ENCODE measurements at places on chromosomes 5 and 9.

DNA sequence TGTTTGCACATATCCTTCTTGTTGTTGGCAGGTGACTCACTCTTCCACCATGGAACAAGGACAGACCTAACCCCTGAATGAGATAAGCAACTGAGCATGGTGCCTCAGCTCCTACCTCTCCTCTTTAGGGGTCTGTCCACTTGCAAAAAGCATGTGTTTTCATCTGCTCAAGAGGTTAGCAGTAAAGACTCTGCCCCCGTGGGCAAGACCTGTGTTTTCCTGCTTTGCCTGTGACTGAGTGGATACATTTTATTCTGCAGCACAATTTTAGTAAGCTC, 111.0 kb upstream of the LIFR start:
- H3K4me3 ChIP-seq, result no peak overlapping the region
- no peak overlapping the region for H3K27ac ChIP-seq
- no peaks in the 10 kb centered on the region for H3K27me3 ChIP-seq

DNA sequence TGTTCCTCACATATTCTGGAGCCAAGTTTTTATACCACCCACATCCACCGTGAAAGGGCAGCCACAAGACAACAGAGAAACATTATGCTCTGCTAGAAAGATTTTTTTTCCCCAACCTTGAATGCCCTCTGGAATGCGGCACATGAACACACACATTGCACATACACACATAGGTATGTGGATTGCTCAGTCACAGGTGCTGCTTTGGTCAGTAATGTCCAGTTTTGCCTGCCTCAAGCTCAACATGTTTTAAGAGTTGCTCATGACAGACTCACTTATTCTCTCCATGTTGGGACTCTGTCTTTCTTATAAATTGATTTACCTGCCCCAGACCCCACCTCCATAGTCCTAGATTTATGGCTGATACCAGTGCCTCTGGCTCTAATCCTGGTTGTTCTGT, 138.0 kb upstream of the ASTN2 start:
- H3K27me3 ChIP-seq, result no peaks in the 10 kb centered on the region
- no peaks in the 10 kb centered on the region for H3K36me3 ChIP-seq
- no peak overlapping the region for H3K4me3 ChIP-seq
- no peak for DNase-seq
- H3K4me1 ChIP-seq, result no peaks in the 10 kb centered on the region
- H3K27ac ChIP-seq, result no peak overlapping the region

GRCh38 chr5:71830681-71831539, 111.8 kb downstream of the CARTPT start:
- H3K4me3 ChIP-seq, result no peak overlapping the region
- H3K27me3 ChIP-seq, result no peaks in the 10 kb centered on the region
- peaks cover 6% of the 10 kb centered on the region for H3K4me1 ChIP-seq
- DNase-seq, result peak; percentile 81
- H3K27ac ChIP-seq, result no peak overlapping the region

GRCh38 chr9:22201256-22201655, 192.2 kb upstream of the CDKN2B start:
- no peaks in the 10 kb centered on the region for H3K4me1 ChIP-seq
- H3K36me3 ChIP-seq, result no peaks in the 10 kb centered on the region
- no peak overlapping the region for H3K27ac ChIP-seq
- H3K27me3 ChIP-seq, result no peaks in the 10 kb centered on the region
- H3K4me3 ChIP-seq, result no peak overlapping the region
- no peak for DNase-seq

- H3K4me3 ChIP-seq, result no peak overlapping the region
- DNase-seq, result no peak
- H3K36me3 ChIP-seq, result no peaks in the 10 kb centered on the region
- no peaks in the 10 kb centered on the region for H3K27me3 ChIP-seq
- no peak overlapping the region for H3K27ac ChIP-seq
Observed at GRCh38 chr5:95132096-95132495, 152.8 kb downstream of the MCTP1 start.

DNA sequence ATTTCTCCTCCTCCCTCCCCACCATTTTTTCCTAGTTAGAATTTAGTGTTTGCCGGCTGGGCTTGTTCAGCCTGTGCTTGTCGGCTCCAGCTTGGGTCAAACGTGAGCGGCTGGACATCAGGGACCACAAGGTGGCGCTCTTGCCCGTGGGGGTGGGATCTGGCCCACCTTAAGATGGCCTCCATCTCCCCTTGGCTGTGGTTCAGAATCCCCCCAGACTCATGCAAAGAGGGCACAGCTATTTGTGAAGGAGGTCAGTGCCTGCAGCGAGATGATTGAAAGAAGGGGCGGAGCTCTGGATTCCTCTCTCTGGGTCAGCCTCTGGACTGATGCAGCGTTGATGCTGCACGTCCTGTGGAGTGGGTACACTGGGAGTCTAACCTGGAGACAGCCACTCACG, 283.3 kb upstream of the TUT7 start:
- peaks cover 34% of the 10 kb centered on the region for H3K27me3 ChIP-seq
- H3K36me3 ChIP-seq, result no peaks in the 10 kb centered on the region
- H3K4me1 ChIP-seq, result no peaks in the 10 kb centered on the region
- DNase-seq, result peak; percentile 68
- H3K27ac ChIP-seq, result no peak overlapping the region
- no peak overlapping the region for H3K4me3 ChIP-seq

- H3K27me3 ChIP-seq, result no peaks in the 10 kb centered on the region
- H3K4me1 ChIP-seq, result no peaks in the 10 kb centered on the region
- no peak overlapping the region for H3K4me3 ChIP-seq
- H3K27ac ChIP-seq, result no peak overlapping the region
- H3K36me3 ChIP-seq, result no peaks in the 10 kb centered on the region
Observed at GRCh38 chr5:123209502-123210027, 120.5 kb downstream of the PRDM6 start.

- no peak for DNase-seq
- H3K36me3 ChIP-seq, result no peaks in the 10 kb centered on the region
- no peaks in the 10 kb centered on the region for H3K4me1 ChIP-seq
- no peak overlapping the region for H3K27ac ChIP-seq
Observed at GRCh38 chr9:37626708-37627292, 24.0 kb upstream of the FRMPD1 start.

DNA sequence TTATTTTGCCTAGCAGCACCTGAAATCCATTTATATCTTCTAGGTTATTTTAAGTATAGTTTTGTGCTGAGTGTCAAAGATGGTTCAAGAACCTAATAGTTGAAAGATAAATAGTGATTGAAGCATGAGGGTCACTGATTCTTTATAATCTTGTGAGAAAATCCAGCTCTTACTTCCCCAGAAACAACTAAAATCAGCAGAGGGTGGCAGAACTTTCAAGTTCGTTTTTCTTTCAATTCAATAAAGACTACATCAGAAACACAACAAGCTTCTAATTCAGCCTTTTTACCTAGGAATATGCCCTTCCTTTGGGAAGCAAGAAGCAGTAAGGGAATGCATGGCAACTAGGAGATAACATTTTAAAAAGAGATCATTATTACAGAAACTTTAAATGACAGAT, 202.6 kb downstream of the KIAA0825 start:
- no peak overlapping the region for H3K27ac ChIP-seq
- H3K4me1 ChIP-seq, result no peaks in the 10 kb centered on the region
- H3K4me3 ChIP-seq, result no peak overlapping the region
- DNase-seq, result no peak
- H3K36me3 ChIP-seq, result no peaks in the 10 kb centered on the region
- H3K27me3 ChIP-seq, result no peaks in the 10 kb centered on the region

- no peaks in the 10 kb centered on the region for H3K27me3 ChIP-seq
- DNase-seq, result no peak
- H3K36me3 ChIP-seq, result no peaks in the 10 kb centered on the region
- no peak overlapping the region for H3K4me3 ChIP-seq
Observed at GRCh38 chr5:102561894-102562760, 63.3 kb upstream of the SLCO6A1 start.

- H3K36me3 ChIP-seq, result no peaks in the 10 kb centered on the region
- DNase-seq, result no peak
- no peaks in the 10 kb centered on the region for H3K4me1 ChIP-seq
- H3K4me3 ChIP-seq, result no peak overlapping the region
- no peaks in the 10 kb centered on the region for H3K27me3 ChIP-seq
- no peak overlapping the region for H3K27ac ChIP-seq
Observed at GRCh38 chr9:89759572-89759971, 154.8 kb downstream of the GADD45G start.

- no peak overlapping the region for H3K27ac ChIP-seq
- peaks cover 12% of the 10 kb centered on the region for H3K4me1 ChIP-seq
- H3K27me3 ChIP-seq, result peaks cover 25% of the 10 kb centered on the region
- DNase-seq, result no peak
- H3K36me3 ChIP-seq, result no peaks in the 10 kb centered on the region
- H3K4me3 ChIP-seq, result no peak overlapping the region
Observed at GRCh38 chr9:81562231-81563019, 126.9 kb downstream of the TLE1 start.

DNA sequence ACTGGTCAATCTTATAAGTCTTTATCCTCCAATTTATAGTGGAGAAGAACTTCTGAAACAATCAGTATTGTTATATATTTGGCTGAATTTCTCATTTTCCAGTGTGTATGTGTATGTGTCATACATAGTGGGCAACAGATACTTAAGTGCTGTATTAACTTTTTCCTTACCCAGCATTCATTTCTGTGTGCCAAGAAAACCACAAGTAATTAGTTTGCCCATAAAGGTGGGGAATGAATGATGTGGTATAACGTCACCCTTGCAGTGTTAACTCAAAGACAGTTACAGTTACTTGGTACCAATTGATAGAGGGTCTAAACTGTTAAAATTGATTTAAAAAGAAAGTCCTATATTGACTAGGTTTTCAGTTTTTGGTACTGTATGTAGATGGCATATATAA, 2.0 kb downstream of the OGN start:
- no peaks in the 10 kb centered on the region for H3K36me3 ChIP-seq
- H3K4me3 ChIP-seq, result no peak overlapping the region
- no peak for DNase-seq
- H3K27me3 ChIP-seq, result no peaks in the 10 kb centered on the region

DNA sequence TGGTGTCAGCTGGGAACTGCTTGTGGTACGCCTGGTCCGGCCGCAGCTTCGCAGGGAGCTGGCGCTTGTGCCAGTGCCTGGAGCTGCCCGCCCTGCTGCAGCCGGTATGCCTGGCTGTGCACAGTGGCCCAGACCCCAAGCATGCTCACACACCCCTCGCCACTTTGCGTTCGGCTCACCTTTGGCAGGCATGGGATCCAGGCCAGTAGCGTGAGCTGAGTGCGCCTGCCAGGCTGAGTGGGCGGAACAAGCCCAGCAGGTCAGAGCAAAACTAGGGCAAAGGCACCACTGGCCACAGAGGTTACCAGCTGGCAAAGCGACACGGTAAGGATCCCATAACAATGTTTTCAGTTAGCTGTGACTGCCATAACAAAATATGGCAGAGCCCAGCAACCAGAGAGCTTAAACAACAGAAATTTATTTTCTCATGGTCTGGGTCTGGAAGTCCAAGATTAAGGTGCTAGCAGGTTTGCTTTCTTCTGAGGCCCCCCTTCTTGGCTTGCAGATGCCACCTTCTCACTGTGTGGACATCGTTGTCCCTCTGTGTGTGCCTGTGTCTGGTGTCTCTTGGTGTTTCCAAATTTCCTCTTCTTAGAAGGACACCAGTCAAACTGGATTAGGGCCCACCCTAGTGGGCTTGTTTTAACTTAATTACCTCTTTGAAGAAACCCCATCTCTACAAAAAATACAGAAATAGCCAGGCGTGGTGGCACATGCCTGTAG, 61.6 kb downstream of the PSAT1 start:
- H3K27ac ChIP-seq, result no peak overlapping the region
- no peaks in the 10 kb centered on the region for H3K36me3 ChIP-seq
- no peak overlapping the region for H3K4me3 ChIP-seq
- DNase-seq, result no peak

- H3K27me3 ChIP-seq, result no peaks in the 10 kb centered on the region
- DNase-seq, result no peak
- no peaks in the 10 kb centered on the region for H3K36me3 ChIP-seq
- no peaks in the 10 kb centered on the region for H3K4me1 ChIP-seq
- H3K27ac ChIP-seq, result no peak overlapping the region
Observed at GRCh38 chr9:116647515-116647809, 39.6 kb upstream of the TRIM32 start.

DNA sequence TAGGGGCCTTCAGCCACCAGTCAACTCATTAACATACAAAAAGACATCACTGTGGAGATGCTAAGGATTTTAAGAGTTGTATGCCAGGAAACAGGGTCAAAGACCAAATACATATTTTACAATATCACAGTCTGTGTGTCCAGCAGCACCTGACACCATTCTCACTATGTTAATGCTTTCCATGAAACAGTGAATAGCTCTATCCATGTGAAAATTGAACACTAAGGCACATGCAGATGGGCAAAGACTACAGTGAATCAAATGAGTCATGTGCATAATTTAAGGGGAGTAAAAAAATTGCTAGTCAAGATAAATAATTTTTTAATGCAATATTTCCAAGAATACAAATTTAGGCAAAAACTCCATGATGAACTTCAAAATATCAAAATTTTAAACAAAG, 7.6 kb upstream of the SPATA31E1 start:
- H3K36me3 ChIP-seq, result no peaks in the 10 kb centered on the region
- H3K4me3 ChIP-seq, result no peak overlapping the region
- H3K27me3 ChIP-seq, result no peaks in the 10 kb centered on the region
- no peaks in the 10 kb centered on the region for H3K4me1 ChIP-seq
- no peak overlapping the region for H3K27ac ChIP-seq
- DNase-seq, result no peak

DNA sequence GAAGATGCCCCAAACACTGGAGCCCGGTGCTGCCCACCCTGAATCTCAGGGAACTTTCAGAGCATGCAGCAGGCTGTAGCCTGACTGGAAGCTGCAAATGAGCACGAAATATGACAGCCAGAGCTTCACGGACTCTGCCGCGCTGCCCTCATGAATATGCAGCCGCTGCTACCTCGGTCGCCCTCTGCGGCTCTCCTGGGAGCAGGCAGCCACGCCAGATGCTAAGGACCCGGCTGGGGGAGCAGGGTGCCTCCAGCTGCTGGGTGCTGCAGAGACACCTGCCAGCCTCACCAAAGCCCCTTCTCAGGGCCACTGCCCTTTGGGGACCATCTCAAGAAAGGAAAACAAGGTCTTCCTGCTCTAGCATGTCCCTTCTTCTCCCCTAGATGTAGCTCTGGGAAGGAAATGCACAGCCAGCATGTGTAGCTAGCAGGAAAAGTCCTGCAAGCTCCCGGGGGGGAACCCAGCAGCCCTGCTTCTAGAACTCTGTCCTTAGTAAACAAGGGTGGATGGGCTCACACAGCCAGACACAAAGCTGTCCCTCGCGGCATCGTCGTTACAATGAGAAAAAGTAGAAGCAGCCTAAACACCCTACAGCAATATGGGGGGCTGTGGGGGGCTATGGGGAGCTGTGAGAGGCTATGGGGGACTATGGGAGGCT, 56.8 kb upstream of the OLFM1 start:
- H3K36me3 ChIP-seq, result no peaks in the 10 kb centered on the region
- no peak overlapping the region for H3K4me3 ChIP-seq
- no peaks in the 10 kb centered on the region for H3K4me1 ChIP-seq
- DNase-seq, result no peak
- H3K27me3 ChIP-seq, result peaks cover 16% of the 10 kb centered on the region

GRCh38 chr9:14563902-14564624, 129.2 kb downstream of the ZDHHC21 start:
- no peak for DNase-seq
- H3K4me3 ChIP-seq, result no peak overlapping the region
- no peaks in the 10 kb centered on the region for H3K36me3 ChIP-seq
- no peak overlapping the region for H3K27ac ChIP-seq
- H3K27me3 ChIP-seq, result no peaks in the 10 kb centered on the region
